ENCODE measurements at places on chromosomes 5 and 9.

DNA sequence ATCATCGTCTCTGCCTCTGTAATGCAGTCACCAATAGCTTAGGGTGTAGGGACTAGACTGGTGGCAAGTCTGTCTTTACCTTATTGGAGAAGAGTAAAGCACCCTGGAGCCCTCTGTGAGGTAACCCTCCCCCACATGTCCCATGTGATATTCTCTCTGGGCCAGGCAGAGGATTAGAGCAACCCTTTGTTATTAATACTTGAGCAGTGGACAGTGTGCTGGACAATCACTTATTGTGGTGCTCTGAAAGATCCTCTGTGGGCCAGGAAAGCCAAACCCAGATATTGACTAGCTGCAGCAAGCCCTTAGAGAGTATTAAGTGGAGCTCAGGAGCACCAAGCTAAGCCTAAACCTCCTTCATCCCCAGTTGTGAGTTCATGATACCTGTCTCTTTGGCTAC, 139.7 kb upstream of the RUSC2 start:
- no peak for DNase-seq

GRCh38 chr9:77751341-77752091, 103.4 kb upstream of the GNA14 start:
- no peak for DNase-seq

DNA sequence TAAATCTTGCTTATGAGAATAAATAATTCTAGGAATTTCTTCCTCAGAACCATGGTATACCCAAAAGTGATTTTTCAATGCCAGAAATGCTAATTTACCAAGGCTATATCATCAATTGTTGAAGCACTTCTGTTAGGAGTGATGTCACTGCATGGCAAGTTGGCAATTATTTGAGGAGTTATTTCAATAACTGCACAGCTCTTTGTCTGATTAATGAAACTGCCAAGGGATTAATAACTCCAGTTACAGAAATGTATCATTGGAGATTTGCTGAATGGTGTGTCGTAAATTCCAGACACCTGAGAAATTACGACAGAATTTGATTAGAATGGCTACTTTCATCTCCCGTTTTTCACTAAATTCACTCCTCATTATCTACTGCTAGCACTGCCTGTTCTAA, 182.6 kb upstream of the TYRP1 start:
- no peak for DNase-seq

GRCh38 chr5:37787742-37788141, 52.1 kb downstream of the GDNF start:
- DNase-seq: no peak

- DNase-seq: no peak
These were observed 4.9 kb upstream of the ROR2 start for GRCh38 chr9:91954841-91955471.

DNA sequence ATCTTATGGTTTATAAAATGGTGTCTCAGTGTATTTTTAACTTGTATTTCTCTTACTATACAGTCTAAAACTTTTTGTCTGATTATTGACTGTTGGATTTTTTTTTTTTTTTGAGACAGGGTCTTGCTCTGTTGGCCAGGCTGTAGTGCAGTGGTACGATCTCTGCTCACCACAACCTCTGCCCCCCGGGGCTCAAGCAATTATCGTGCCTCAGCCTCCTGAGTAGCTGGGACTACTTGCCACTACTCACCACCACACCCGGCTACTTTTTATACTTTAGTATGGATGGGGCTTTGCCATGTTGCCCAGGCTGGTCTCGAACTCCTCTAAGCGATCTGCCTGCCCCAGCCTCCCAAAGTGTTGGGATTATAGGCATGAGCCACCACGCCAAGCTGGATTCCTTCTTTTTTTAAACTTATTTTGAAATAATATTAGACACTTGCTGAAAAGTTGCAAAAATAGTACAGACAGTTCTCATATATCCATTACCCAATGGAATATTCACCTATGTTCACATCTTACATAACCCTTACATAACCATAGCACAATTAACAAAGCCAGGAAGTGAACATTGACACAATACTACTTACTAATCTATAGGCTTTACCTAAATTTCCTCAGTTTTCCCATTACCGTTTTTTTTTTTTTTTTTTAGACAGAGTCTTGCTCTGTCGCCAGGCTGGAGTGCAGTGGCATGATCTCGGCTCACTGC, 47.2 kb downstream of the STOM start:
- DNase-seq: no peak

DNA sequence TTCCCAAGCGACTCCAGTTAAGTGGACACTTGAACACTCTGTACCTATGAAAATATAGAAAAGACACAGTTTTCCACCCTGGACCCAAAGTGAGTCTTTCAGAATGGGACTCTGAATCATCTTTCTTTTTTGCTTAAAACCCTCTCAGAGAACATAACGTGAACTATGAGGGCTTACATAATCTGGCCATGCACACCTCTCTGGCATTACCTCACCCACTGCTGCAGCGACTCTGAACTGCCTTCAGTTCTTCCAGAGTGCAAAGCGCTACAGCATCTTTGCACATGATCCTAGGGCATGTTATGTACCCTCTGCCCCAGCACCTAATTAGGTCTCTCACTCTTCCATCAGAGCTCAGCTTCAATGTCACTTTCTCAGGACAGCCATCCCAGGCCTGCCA, 186.2 kb downstream of the RORB start:
- DNase-seq: no peak

- no peak for DNase-seq
These were observed 3.6 kb upstream of the RGMB start for GRCh38 chr5:98769959-98770208.

DNA sequence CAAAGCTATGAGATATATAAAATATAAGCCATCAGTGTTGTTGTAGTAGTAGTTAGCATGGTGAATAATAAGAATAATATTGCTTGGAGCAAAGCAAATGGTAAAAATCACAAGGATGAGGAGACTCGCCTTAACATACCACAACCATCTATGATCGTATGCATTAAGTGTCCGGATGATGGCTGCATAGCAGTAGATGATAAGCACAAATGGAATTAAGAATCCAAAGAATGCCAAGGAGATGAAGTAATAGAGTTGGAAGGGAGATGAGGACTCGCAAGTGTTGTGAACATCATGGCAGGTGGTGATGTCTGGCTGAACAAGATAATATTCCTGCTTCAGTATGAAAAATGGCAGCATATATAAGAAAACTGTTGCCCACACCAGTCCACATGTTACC, 5.5 kb downstream of the F2RL2 start:
- no peak for DNase-seq

DNA sequence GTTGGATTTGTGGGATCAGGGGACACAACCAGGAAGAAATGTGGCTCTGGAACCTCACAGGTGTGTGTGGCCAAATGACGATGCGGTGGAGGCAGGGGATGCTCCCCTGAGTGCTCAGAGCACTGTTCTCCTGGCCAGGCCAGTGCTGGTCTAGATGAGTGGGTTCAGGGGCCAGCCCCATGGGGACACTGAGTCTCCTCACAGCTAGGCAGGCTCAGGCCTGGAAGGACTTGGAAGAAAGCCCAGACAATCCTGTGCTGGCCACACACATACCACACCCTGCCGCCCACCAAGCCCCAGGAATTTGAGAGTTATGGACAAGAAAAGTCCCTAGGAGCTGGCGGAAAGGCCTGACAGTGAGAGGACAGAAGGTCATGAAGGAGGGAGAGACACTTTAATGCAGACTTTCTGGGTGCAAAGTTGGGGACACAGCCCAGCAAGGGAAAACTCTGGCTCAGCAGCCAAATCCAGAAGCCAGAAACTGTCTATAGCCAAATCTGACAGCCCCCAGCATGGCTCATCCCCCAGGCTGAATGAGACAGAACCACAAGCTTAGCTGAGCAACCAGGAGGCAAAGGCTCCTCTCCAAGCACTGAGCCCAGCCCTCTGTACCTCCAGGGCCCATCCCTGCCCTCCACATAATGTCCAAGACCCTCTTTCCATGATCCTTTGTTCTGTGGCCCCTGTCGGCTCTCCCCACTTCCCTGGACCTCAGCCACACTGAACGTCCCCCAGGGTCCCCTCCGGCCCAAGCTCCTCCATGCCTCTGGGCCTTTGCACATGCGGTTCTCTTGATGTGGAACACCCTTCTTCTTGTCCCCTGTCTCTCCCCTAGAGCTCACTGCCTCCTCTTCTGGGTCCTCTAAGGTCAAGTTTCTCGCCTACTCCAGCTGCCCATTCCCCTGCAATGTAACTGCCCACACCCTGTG, 22.4 kb downstream of the LHX6 start:
- DNase-seq: no peak

- no peak for DNase-seq
These were observed 83.7 kb downstream of the C5orf15 start for GRCh38 chr5:133884569-133885311.

DNA sequence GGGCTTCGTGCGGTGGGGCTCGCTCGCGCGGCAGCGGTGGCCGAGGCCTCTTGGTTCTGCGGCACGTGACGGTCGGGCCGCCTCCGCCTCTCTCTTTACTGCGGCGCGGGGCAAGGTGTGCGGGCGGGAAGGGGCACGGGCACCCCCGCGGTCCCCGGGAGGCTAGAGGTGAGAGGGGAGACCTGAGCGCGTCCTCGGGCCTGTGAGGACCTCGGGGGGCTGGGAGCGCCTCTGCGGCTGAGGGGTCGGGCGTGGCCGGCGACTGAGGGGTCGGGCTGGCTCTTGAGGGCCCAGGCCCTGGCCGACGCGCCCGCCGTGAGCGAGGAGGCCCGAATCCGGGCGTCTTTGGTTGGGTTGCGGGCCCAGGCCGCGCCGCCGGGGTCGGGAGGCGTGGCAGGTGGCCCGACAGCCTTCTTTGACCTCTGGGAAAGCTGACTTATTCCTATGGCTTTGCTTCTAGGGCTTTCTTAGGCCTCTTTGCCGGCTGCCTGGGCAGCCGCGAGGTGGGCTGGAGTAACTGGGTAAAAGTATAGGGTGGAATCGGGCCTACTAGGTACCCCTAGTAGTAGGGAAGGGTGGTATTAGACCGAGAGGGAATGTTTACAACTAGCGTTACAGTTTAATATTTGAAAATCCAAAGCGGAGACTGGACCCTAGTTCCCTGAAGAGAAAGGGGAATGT, at the start of gene CANX:
Gene CANX, plus strand, starts transcription at position 33 of the 681 bp plus-strand sequence. CDS start 6,715 bp downstream, outside the sequence.
- no peak for DNase-seq

- DNase-seq: no peak
These were observed 97.1 kb downstream of the GABRA1 start for GRCh38 chr5:161944974-161945373.

GRCh38 chr9:135592331-135592590, 30.7 kb downstream of the PAEP start:
- DNase-seq: no peak

GRCh38 chr9:89352451-89352850, 34.2 kb downstream of the SECISBP2 start:
- DNase-seq: no peak

GRCh38 chr9:129285979-129286772, 108.1 kb upstream of the IER5L start:
- DNase-seq: no peak

- no peak for DNase-seq
These were observed 209.4 kb downstream of the PIK3R1 start for GRCh38 chr5:68424799-68425537.

DNA sequence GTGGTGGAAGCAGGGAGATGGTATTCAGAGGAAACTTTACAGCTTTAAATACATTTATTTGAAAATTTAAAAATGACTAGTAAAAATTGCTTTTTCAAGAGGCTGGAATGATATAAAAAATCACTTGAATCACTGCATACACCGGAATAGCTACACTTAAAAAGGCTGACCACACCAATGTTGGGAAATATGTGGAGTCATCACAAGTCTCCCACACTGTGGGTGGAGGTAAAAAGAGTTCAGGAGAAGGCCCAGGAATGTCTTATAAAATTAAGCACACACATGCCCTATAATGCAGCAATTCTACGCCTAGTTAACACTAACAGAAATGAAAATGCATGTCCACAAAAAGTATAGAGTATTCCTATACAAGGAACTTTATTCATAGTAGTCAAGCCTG, 198.1 kb downstream of the ROR2 start:
- no peak for DNase-seq

DNA sequence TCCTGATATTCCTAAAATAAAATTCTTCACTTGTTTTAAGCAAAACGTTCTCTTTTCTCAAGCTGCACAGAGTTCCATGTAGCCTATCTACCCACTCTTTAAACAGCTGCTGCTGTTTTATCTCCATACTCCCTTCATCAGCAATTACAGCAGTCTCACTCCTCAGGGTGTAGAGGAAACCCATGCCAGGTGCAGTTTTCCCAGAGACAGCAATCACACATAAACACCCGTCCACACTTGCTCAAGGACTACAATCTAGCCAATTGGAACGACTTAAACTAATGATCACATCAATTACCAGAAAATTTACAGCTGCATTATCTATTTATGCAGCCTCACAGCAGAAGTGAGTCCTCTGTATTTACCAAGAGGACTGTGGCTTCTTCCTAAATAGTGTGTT, 141.7 kb downstream of the HTR1A start:
- no peak for DNase-seq

DNA sequence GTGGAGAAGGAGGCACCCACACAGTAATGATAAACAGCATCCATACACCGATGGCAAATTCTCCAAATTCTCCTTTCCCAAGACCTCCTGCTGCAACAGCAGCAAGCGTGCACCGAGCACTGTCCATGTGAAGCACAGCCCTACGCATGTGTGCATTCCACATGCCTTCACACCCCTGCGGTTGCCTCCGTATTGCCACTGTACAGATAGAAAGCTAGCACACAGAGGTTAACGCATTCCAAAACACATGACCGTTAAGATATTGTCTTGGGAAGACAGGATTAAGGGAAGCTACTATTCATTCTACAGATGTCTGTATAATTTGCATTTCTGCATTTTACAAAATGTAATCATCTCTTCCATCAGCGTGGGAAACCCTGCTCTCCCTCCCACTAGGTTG, 6.6 kb downstream of the FLT4 start:
- DNase-seq: no peak

Data from Panc1 (cell line).